ENCODE measurements at places on chromosomes 6 and 20.
A peak's percentile ranks its signal among the peaks of the same experiment; 100 is the strongest.

GRCh38 chr6:165776691-165777090 is 113.7 kb upstream of the PDE10A start:
- DNase-seq: no peak

- no peak for DNase-seq
These were observed 699.0 kb downstream of the KHDRBS2 start for GRCh38 chr6:61586934-61587537.

GRCh38 chr6:33663028-33663427 is 41.9 kb downstream of the ITPR3 start:
- no peak for DNase-seq

- no peak for DNase-seq
These were observed 56.4 kb downstream of the RFX6 start for GRCh38 chr6:116933485-116933884.

GRCh38 chr6:12232339-12232738 is 57.8 kb upstream of the EDN1 start:
- DNase-seq: no peak

DNA sequence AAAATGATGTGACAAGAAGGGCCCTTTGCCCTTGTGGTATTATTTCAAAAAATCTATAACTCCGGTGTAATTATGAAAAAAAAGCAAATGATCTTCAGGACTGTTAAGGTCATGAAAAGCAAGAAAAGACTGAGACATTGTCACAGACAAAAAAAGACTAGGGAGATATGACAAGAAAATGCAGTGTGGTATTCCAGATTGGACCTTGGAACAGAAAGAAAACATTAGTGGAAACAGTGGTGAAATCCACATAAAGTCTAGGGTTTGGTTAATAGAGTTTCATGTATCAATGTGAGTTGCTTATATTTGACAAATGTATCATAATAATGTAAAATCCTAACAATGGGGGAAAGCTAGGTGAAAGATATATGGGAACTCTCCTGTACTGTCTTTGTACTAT is 26.8 kb upstream of the SLC17A3 start:
- no peak for DNase-seq

DNA sequence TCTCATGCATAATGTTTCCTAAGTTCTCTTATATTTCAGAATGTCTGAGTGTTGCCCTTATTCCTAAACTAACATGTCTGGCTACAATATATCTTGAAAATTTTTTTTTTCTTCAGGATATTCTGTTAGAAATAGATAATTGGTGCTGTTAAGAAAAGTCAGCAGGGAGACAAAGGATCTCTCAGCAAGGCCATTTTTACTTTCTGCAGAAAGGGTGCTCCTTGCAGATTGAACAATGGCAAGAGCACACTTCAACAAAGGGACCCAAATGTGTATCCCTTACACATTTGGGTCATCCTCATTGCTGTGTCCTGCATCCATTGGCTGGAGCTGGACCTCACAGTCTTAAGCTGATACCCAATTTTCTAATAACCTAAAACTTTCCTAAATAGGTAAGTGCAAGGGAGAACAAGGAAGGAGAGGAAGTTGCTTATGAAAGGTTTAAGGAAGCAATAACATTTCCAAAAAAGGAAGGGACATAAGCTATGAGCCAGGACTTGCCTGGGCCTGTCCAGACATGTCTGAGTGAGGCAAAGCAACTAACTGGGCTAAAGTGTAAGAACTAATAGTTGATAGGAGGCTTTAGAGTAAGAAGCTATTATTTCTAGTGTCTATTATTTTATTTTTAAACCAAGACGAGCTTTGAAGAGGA is 429.6 kb downstream of the BCKDHB start:
- DNase-seq: no peak

GRCh38 chr6:11722220-11722619 is 56.4 kb downstream of the ADTRP start:
- no peak for DNase-seq

- no peak for DNase-seq
These were observed 43.5 kb upstream of the NFATC2 start for GRCh38 chr20:51586005-51586440.

- peak; percentile 53 for DNase-seq
These were observed 9.9 kb downstream of the CYP21A2 start for GRCh38 chr6:32047855-32048766.

DNA sequence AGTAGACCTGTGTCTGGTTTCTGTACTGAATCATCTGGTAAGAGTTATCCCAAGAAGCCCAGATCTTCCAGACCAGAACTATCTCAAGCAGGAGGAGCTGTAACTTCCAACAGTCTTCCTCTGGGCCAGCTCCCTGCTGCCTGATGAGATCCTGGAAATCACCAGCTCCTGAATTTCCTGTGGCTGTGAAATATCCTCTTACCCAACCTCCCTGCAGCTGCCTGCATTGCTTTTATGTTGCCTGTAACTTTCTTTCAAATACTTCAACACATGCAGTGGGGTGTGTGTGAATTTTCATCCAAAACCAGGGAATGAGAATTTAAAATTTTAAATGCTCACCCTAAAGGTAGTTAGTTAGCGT is 160.5 kb upstream of the LAMP5 start:
- DNase-seq: no peak

- no peak for DNase-seq
These were observed 20.0 kb downstream of the PDYN start for GRCh38 chr20:1973601-1974440.

DNA sequence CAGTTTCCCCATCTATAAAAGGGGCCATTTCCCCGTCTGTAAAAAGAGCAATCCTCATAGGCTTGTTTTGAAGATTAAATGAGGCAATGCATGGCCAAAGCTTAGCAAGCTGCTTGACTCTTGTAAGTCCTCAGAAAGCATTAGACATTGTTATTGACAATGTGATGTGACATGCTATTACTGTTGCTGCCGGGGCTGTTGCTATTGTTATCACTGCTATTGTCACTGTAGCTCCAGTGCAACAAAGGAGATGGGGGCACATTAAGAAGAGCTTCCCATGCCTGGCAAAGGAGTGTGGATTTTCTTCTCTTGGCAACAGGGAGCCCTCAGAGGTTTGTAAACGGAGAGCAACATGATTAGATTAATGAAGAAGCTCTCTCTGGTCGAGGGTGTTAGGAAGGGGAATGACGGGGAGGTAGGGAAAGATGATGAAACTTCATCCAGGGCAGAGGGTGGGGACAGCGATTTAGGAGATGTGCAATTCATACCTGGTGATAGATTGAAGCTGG is 33.1 kb upstream of the FAM83D start:
- no peak for DNase-seq

GRCh38 chr20:6299456-6299855 is 176.6 kb upstream of the FERMT1 start:
- no peak for DNase-seq

GRCh38 chr6:48109944-48110343 is 1.1 kb downstream of the PTCHD4 start:
- no peak for DNase-seq

GRCh38 chr6:147158881-147159280 is 45.3 kb upstream of the STXBP5 start:
- DNase-seq: no peak

DNA sequence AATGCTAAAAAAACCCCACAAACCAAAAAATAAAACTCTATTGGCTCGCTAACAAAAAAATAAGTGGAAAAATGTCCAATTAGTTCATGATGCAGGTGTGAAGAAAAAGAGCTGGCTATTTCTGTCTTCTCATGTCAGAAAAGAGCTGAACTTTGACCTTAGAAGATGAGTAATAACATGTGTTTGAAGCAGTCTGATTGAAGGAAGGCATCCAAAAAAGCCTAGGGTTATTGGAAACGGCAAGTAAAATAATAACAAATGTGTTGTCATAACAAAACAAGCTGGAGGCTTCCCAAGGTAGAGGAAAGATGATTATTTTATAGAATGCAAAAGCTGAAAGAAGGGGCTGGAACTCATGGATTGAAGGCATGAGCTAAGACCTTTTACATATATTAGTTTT is 94.4 kb upstream of the FAM184A start:
- DNase-seq: no peak

- DNase-seq: no peak
These were observed 2.4 kb upstream of the PPP1R3G start for GRCh38 chr6:5082487-5083306.

- DNase-seq: no peak
These were observed 218.3 kb upstream of the DTNBP1 start for GRCh38 chr6:15881150-15881549.

- DNase-seq: peak; percentile 89
These were observed 1.1 kb upstream of the ZDHHC14 start for GRCh38 chr6:157379656-157380457.

DNA sequence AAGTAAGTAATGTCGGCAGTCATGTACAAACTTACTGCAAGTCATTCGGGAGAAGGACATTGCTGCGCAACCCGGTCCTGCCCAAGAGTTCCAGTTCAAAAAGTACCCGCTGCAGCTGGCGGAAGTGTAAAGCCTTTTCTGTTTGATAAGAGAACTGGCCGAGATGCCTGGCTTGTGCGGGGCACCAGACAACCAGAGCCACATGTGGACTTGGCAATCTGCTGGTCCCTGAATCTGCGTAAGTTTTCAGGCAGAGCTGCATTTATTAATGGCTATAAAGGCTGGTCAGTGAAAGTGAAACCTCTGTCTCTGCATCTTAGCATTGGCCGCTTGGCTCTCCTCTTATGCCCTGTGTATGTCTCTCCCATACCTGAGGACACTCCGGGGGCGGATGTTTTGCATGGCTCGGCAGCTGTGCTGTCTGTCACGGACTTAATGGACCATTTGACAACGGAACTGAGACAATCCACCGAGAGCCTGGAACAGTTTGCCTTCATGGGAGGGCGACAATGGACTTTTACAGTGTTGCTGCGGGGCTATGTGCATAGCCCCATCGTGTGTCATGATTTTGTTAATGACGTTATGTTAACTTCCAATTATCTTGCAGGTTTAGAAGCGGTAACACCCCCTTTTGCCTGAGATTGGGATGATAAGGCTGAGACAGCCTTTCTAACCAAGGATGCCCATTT is 19.8 kb upstream of the RGS17 start:
- no peak for DNase-seq

DNA sequence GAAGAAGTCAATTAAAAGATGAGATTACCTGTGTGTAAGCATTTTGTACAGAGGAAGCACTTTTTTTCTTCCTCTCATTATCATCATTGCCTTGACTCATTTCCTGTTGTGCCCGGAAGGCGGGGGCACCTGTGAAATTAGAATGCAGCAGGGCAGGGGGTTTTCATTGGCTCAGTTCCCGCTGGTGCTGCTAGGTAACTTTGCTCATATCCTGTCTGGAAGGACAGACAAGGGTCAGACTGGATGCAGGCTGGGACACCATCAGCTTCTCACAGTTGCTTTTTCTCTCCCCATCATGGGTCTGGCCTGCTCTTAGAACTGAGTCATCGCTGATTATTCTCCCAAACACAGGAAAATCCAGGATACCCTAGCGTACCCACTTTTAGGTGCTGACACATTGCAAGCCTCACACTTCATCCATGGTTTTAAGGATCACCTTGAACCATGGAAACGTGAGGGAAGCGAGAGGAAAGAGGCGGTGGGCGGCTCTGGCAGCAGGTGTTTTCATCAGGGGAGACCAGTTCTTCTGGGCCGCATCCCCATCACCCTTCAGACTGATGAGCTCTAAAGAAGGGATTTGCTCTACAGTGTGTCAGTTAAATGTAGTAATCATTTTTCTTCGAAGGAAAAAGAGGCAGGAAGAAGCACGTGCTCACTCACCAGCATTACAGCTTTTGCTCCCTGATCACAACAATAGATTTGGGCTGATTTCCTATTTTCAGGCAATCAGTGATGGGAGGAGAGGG is 195.7 kb upstream of the SASH1 start:
- DNase-seq: no peak

DNA sequence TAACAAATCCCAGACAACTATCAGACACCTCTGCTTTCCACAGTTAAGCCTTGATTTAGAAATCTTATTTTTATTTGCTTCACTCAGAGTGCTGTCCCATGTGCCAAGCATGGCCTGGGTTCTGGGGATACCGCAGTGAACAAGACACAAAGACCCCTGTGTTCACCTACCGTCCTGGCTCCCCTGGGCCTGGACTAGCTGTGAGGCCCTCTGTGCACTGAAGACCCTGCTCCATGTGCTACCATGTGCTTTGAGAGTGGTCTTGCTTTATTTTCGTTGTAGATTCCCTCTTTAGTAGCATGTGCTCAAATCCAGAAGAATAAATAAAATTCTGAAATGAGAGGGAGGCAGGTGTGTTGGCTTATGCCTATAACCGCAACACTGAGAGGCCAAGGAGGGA is 22.5 kb downstream of the SUMO4 start:
- no peak for DNase-seq

- no peak for DNase-seq
These were observed 1.4 kb downstream of the PHF20 start for GRCh38 chr20:35773154-35773751.

GRCh38 chr6:45073771-45074170 is 254.4 kb upstream of the RUNX2 start:
- DNase-seq: no peak

- DNase-seq: no peak
These were observed 16.6 kb upstream of the TXLNB start for GRCh38 chr6:139308286-139308916.

- no peak for DNase-seq
These were observed 25.6 kb downstream of the PRPF6 start for GRCh38 chr20:64006490-64006889.

DNA sequence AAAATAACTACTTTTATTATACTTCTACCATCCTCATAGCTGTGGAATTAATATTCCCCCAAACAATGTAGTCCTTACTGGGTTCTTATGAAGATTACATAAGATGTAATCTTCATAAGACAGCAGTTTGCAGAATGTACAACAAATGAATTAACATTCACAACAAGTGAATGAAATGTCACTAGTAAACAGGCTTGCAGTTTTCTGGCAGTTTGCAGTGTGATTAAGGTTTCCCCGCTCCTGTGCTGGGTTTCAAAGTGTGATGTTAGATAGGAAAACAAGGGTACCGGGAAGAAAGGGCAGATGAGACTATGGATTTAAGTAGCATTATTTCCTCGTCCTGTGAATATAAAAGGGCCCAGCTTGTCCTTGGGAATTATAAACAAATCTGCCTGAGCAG is 22.5 kb downstream of the ARFGEF3 start:
- DNase-seq: no peak

DNA sequence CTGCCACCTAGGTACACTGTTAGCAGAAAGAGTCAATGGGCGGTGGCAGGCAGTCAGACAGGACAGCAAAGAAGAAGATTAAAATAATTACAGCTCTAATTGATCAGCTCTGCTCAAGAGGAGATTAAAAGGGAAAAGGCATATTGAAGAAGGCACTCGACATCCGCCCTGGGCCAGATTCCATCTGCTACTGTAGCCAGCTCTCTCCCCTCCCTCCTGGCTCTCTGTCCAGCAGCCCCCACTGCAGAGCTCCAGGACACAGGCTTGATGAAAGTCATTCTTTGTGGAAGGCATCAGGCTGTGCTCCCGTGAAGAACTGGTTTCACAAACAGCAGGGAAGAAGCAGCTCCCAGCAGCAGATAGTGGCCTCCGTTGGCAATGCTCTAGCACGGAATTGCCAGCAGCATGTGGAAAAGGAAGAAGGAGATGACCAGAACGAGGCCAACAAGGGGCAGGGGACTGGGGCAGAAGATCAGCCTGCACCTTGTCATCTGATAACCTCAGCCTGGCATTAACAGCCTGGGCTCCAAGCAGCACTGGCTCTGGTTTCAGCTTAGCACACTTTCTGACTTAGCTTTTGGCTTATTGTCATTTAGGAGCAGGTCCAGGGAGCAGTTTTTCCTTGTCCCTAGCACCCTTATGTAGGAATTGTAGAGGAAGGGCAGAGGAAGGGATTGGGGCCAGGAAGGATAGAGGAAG is 465.9 kb downstream of the KIF16B start:
- DNase-seq: no peak

GRCh38 chr20:7790189-7790588 is 150.1 kb downstream of the HAO1 start:
- no peak for DNase-seq
